Lung (tissue), 17 donors: ENCODE measurements at places on chromosomes 4 and X. TPM values are rescaled to one million over a fixed set of nuclear protein-coding genes. Genes with fewer than 3 reads are reported as not detected.

Gene HSFX4
- not detected for polyA plus RNA-seq

Gene PABPC1L2A
- polyA plus RNA-seq, result not detected

Gene NOX1
- 0.08 TPM for polyA plus RNA-seq

Gene TMEM154
- polyA plus RNA-seq, result 6.7 TPM

Gene FHDC1
- polyA plus RNA-seq, result 4.3 TPM

- DNase-seq, result no peak
Measured at GRCh38 chrX:13664020-13664419, 11.1 kb downstream of the TCEANC start.

DNA sequence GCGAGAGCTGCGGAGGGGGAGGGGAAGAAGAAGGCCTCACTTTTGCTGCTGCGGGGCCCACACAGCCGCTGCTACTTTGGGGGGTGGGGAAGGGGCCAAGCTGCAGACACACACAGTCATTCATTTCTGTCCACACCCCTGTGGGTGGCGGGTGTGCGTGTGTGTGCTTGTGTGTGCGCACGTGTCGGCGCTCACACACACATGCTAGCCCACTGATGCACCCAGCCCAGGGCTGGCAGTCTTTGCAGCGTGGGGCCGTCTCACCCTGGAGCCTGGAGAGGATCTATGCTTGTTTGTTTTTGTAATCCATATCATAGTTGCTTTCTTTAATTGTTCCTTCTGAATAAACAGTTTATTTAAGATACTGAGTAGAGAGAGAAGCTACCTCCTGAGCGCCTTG lies 4.0 kb downstream of the DUSP9 start:
- DNase-seq, result no peak

- DNase-seq, result no peak
Measured at GRCh38 chr4:4455210-4455865, 68.4 kb downstream of the NSG1 start.

DNA sequence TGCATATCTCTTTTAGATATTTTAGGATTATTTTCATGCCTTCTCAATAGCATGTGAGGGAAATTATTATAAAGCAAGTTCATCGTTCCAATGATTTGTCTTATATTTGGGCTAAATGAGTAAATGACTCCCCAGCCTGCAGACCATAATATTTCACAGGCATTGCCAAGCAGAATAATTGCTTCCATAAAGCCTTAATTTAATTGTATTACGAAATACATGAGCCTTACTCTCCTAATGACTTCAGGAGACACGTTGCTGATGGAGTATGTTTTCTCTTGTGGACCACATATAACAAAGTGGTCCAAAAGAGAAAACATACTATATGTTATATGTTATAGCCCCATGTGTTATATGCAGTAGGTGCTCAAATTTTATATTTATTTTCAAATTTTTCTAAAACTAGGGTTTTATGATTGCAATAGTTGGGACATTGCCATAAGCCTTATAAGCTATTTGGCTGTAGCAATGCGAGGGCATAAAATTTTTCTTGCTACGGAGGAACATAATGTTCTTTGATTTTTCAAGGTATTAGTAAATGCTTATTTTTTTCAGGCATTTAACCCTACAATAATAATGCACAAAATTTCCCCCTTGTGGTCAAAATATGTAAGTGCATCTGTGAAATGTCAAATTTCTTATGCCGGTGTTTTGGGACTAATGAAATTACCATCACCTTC lies 26.2 kb upstream of the TMPRSS11D start:
- DNase-seq, result no peak

- DNase-seq, result no peak
Measured at GRCh38 chr4:155807021-155807420, 48.2 kb downstream of the GUCY1B1 start.
